Mammary epithelial cell (primary cell): ENCODE measurements at places on chromosomes 5 and 9.
A peak's percentile ranks its signal among the peaks of the same experiment; 100 is the strongest.

DNA sequence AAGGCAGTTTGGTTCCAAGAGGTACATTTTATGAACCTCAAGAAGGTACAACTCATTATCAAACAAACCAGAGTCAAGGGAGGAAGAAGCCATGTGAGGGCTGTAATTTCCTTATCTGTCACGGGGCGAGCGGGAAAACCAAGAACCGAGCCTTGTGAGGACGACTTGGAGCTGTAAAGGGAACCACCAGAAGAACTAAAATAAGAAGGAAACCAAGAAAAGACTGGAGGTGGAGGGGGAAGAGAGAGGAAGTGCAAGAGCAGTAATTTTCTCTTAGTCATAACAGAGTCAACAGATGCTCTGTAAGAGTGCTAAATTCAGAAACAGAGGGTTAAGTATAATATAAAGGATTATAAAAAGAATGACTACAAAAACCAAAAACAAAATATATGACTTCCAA is 127.1 kb downstream of the DIRAS2 start:
- DNase-seq: no peak

- peak; percentile 74 for DNase-seq
These were observed 544 bp downstream of the NPM1 start for GRCh38 chr5:171387970-171388815.

DNA sequence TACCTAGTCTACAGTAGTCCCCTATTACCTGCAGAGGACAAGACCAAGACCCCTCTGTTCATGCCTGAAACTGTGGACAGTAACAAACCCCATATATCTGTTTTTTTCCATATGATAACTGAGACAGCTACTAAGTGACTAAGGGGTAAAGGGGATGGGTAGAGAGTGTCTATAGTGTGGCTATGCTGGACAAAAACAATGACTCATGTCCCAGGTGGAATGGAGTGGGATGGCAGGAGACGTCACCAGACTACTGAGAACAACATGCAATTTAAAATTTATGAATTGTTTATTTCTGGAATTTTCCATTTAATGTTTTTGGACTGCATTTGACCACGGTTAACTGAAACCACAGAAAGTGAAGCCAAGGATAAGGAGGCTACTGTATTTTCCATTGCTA is 171.8 kb downstream of the AGTPBP1 start:
- peak; percentile 68 for DNase-seq

DNA sequence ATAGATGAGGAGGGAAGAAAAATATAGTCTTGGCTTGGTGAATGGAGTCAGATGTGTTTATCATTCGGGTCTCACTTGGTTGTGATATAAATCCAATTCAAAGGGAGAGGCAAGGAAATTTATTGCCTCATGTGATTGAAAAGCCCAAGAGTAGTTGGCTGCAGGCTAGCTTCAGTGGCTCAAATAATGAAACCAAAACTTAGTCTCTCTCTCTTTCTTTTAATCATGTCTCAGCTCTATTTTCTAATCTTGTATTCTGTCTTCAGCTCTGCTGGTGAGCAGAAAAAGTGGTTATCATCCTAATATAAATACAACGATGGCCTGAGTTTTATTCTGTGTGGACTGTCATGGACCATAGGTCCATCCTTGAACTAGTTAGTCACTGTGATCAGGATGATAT is 234.2 kb upstream of the PPP1R2B start:
- DNase-seq: no peak

DNA sequence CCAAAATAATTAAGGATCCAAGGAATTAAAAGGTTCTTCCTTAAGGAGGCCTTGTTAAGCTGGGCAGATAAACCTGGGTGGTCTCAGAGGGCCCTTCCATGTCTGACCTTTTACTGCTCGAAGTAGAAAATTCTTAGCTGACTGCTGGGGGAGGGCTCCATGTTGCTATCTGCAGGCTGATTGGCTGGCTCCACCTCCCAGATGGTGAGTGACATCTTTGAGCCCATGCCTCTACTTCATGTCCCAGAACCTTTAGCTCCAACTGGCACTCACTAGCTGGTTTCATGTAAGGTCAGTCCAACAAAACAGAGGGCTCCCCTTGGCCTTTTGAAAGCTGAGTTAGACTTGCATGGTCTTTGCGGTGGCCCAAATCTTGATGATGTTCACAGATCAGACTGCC is 188.2 kb downstream of the PAX5 start:
- DNase-seq: no peak

- DNase-seq: no peak
These were observed 71.5 kb downstream of the GDNF start for GRCh38 chr5:37768371-37768770.

GRCh38 chr9:79962836-79963235 is 391.1 kb downstream of the TLE4 start:
- no peak for DNase-seq

DNA sequence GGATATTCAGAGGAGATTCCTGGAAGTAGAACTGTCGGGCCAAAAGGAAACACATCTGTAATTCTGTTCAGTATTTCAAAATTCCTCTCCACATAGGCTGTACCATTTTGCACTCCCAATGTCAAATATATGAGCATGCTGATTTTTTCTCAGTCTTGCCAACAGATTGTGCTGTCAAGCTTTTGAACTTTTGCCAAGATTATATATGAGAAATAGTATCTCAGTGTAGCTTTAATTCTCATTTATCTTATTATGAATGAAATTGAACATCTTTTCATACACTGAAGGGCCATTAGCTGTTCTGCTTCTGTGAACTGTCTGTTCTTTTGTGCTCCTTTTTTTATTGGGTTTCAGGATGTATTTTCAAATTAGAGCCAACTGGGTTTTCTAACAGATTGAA is 907.1 kb downstream of the MAT2B start:
- DNase-seq: no peak

GRCh38 chr9:29717631-29718030 is 2144.3 kb upstream of the C9orf72 start:
- DNase-seq: no peak

- peak; percentile 65 for DNase-seq
These were observed 161.0 kb downstream of the SLC25A46 start for GRCh38 chr5:110899566-110900412.
